HFFc6 (cell line): ENCODE measurements at places on chromosomes 2 and 18. TPM values are rescaled to one million over a fixed set of nuclear protein-coding genes. Genes with fewer than 3 reads are reported as not detected.

DNA sequence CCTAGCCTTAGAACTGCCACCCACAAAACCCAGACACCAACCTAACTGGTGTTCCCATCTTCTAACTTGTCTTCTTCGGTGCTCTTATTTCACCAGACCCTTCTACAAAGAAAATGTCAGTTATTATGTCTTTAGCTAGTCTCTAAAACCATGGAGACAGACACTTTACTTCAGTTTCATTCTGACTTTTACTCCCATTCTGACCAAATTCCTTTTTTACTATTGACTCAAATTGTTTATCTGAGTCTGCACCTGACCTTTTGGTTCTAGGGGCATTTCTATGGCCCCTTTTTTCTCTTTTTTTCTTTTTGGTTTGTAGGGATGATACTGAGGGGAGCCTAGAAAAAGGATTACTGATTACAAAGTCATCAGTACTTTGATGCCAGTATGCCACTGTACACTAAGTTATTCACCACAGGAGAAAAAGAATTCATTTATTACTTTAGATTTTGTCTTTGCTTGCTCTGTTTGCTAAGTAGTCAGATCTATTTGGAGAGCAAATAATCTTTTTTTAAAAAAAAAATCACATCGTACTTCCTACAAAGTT lies 6.8 kb upstream of the SLC1A4 start:
- DNase-seq: no peak

DNA sequence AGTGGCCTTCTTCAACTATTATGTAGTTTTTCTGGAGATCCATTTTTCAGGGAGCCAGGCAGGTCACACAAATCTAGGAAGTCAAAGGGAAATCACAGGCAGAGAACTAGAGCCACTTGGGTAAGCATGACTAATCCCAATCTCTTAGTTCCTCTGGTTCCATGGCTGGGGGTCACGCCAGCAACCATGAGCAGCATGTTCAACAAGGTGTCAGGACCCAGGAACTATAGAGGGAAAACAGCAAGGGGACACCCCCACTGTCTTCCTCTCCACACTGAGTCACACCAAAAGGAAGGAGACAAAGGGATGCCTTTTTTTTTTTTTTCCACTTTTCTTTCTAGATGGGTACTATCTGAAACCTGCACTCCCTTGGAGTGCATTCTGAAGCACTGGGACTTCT lies 250.9 kb downstream of the OTX1 start:
- no peak for DNase-seq

DNA sequence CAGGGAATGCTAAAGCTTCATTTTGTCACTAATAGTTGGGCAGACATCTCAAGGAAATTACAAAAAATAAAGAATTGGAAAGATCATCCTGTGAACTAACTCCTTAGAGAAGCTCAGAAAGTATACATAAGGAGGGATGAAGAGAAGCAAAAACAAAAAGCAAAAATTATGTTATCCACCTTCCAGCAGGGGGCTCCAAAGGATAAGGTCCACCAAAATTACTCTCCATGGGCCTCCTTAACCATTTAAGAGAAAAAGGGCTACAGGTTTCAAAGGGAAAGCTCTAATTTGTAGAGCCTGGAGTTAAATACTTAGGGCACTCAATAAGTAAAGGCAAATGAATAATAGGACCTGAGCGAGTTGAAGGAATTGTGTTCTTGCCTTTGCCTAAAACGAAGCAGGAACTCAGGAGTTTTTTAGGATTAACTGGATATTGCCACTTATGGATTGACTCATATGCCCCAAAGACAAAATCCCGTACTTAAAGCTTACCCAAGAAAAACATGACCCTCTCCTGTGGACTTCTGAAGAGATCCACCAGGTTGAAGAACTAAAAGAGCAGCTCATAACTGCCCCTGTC lies 1167.9 kb downstream of the DSC3 start:
- peak; percentile 46 for DNase-seq

DNA sequence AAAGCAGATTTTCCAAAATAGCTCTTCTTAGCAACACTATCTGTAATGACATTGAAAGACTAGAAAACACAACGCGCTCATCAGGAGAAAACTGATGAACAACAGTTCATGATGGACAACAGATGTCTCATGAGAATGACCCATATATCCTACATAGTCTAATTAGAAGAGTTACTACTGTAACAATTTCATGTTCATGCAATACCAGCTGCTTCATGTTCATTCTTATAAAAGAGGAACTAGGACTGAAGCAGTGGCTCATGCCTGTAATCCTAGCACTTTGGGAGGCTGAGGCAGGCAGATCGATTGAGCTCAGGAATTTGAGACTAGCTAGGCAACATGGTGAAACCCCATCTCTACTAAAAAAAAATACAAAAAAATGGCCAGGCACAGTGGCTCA lies 22.7 kb downstream of the TRAPPC8 start:
- DNase-seq: no peak

DNA sequence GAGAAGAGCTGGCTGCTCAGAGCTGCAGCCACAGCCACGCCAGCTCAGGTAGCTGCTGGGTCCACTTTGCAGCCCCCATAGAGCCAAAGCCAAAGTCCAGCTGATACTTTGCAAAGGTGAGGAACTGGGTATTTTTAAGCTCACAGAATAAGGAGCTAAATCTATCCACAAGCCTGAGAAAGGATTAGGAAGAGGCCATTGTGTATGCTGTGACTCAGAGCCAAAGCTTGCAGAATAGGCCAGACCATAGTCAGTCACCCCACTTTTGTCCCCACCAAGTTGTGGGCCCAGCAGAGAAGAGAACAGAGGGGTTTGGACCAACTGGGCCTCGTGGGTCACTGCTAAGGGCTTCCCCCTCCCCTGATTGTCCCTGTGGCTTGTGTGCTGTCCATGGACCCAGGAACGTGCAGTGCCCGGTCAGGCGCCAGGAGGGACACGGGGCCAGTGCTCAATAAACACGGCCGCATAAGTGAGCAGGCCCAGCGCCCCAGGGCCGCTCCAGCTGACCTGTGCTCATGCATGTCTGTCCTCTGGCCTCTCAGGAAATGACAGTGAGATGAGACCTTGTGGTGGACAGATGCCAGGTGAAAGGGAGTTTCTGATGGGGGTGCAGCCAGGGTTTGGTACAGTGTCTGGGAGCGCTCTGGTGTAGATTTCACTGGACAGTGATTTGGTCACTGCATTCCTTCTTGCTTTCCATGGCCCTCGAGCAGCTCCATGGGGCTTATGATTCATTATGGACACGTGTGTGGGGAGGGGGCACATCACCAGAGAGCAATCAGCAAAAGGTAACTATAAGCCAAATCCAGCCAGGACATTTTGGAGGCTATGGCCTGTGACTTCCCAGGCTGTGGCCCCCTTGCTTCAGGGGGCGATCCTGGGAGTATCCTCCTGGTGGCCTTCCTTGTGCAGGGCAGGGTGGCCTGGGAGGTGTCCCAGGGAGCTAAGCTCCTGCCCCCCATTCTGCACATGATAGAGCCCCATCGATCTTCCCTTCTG lies 31.3 kb downstream of the MAL start:
- peak; percentile 21 for DNase-seq

DNA sequence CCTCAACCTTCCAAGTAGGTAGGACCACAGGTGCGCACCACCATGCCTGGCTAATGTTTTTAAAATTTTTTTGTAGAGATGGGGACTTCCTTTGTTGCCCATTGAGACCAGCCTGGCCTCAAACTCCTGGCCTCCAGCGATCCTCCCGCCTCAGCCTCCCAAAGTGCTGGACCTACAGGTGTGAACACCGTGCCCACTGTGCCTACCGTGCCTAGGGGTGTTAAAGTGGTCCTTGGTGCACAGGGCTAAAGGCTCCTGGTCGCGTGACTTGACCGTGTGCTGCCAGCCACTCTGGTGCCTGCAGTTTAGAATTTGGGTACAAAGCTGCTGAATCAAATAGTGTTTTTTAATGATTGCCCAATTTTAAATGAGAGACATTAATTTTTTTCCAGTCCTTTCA lies 51.0 kb upstream of the KCNG2 start:
- no peak for DNase-seq

- DNase-seq: no peak
Observed at GRCh38 chr18:11027862-11028261, 121.5 kb downstream of the PIEZO2 start.

DNA sequence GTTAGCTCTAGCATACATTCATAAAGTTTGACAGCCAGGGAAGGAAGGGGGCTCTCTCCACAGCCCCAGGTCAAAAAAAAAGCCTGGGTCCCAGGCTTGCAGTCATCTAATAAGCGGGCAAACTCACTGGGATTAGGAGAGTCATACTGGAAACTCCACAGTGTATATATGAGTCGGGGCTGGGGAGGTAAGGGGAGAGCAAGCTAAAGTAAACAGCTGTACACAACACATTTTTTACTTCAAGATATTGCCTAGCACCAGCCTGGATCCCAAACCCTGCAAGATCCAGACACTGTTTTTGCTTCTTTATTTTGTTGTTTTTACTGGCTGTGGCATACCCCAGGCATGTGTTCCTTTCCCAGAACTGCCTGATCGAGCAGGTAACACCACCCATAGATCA lies 291.3 kb upstream of the TANK start:
- DNase-seq: no peak

- DNase-seq: peak; percentile 88
Observed at GRCh38 chr2:26355038-26355995, 8.7 kb upstream of the ADGRF3 start.

- DNase-seq: no peak
Observed at GRCh38 chr2:16665748-16666448, at the start of gene CYRIA. CYRIA (minus strand) TSS chr2:16665834; CDS start chr2:16588119, 77,715 bp downstream.

DNA sequence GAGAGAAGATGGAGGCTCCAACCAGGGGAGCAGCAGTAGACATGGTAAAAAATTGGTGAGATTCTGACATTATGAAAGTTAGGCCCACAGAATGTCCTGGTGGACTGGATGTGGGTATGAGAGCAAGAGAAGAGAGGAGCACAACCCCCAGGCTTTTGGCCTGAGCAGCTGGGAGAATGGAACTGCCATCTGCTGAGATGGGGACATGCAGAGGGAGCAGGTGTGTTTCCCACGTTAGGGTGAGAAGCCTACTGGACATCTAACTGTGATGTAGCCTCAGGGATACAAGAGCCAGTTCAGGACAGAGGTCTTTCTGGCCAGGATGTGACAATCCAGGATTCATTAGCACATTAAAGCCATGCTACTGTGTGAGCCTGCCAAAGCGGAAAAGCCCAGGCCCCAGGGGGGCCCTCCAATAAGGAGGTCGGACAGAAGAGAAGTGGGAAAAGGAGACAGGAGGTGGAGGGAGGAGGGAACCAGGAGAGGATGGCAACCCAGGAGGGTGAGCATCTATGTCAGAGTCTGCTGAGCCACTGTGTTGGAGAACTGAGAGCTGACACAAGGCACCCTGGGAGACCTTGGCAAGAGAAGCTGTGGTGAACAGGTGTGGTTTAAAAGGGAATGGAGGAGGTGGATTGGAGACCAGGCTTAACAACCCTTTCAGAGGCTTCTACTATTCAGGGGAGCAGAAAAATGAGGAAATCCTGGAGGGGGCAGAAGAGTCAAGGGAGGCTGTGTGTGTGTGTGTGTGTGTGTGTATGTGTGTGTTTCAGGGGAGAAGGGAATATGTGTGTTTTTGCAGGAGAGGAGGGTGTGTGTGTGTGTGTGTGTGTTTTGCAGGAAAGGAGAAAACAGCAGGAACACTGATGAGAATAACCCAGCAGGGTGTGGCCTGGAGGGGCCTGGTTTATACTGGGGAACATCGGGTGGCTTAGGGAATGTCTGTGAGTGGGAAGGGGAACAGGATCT lies 10.5 kb downstream of the CYB5A start:
- no peak for DNase-seq

GRCh38 chr2:48883661-48884060 lies 128.1 kb upstream of the LHCGR start:
- no peak for DNase-seq

DNA sequence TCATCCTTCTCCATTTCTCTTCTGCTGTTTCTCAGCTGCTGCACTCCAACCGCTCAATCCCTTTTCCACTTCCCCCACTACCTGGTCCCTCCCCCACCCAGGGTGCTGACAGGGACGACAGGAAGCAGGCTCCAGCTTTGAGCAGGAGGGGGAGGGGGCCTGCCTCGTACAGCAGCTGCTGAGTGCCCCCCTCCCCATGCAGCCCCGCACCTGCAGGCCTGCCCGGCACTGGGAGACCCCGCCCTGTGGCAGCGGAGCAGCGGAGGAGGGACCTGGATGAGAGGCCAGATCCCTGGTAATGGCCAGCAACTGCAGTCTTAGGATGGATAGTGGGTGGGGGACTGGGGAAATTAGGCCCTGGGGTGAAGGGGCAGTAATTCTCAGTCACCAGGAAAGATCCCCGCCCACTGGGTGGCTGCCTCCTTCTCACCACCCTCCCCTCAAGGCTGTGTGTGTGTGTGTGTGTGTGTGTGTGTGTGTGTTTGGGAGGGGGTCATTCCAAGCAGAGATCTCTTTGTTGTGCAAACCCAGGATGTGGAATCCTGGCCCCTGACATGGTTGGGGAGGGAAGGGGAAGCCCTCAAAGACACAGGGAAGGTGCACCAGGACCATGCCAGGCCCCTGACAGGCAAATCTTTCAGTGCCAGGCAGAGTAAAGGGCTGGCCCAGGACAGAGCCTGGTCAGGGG lies 6.8 kb upstream of the CRYBA2 start:
- no peak for DNase-seq

DNA sequence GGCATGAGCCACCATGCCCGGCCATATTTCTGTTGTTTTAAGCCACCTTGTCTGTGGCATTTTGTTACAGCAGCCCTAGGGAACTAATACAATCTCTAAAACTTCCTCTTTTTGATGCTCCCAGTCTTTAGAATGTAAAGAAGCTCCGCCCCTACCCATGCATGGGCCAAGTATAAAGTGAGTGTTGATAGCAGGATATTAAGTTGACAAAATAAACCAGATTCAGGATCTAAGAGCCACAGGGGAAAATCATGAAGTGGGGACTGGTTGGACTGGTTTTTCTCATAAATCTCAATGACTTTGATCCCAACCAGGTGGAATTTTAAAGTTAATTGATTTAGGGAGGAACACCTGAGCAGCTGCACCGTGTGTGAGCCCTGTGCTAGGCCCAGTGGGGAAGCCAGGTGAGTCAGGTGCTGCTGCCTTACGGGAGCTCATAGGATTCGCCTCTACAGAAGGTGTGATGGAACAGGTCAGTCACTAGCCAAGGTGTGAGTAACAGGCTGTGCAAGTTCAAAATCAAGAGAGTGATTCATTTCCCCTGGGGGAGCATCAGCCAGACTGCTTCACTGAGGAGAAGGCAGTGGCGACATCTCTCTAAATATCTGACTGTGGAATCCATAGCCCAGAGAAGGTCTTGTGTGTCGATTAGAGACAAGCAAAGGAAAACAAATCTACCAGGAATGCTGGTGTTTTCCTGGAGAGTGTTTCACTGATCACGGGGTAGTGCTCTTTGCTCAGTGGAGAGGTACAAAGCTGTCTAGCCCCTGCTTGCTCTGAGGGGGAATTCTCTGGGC lies 63.0 kb upstream of the MSH2 start:
- DNase-seq: peak; percentile 65

- no peak for DNase-seq
Observed at GRCh38 chr2:118832791-118833715, 14.4 kb downstream of the EN1 start.

IMPACT gene
- total RNA-seq: 37.2 to 48.9 TPM (median 43.8 TPM) in 3 replicates

ZNF385B gene
- 0.16 to 0.42 TPM in 2 of 3 replicates, not detected in the other for total RNA-seq

C2orf81 gene
- total RNA-seq: 1.3 to 2.4 TPM (median 1.6 TPM) in 3 replicates

EGR4 gene
- total RNA-seq: not detected in 3 replicates

CCDC74B gene
- total RNA-seq: 4.5 to 6.3 TPM (median 4.6 TPM) in 3 replicates

KCNJ3 gene
- total RNA-seq: not detected in 2 replicates

TRIB2 gene
- 17.3 to 22.9 TPM (median 22.6 TPM) in 3 replicates for total RNA-seq

SLC35F5 gene
- total RNA-seq: 105 to 141 TPM (median 108 TPM) in 3 replicates

DYNAP gene
- total RNA-seq: not detected in 3 replicates

NEURL3 gene
- total RNA-seq: not detected in 2 replicates
